ENCODE measurements at places on chromosomes 2 and 18. TPM values are rescaled to one million over a fixed set of nuclear protein-coding genes. Genes with fewer than 3 reads are reported as not detected.

The LYPD1 gene
- total RNA-seq, result not detected

The C18orf32 gene
- total RNA-seq, result 14.5 TPM

The PROM2 gene
- not detected for total RNA-seq

The ACMSD gene
- total RNA-seq, result not detected

The SCYGR7 gene
- total RNA-seq, result not detected

The PTH2R gene
- not detected for total RNA-seq

The RUFY4 gene
- not detected for total RNA-seq

The NXPH2 gene
- total RNA-seq, result not detected

The INPP5D gene
- total RNA-seq, result 17.7 TPM

The MYL12B gene
- 475 TPM for total RNA-seq

The FOXI3 gene
- total RNA-seq, result not detected

The CEBPZOS gene
- 25.6 TPM for total RNA-seq

DNA sequence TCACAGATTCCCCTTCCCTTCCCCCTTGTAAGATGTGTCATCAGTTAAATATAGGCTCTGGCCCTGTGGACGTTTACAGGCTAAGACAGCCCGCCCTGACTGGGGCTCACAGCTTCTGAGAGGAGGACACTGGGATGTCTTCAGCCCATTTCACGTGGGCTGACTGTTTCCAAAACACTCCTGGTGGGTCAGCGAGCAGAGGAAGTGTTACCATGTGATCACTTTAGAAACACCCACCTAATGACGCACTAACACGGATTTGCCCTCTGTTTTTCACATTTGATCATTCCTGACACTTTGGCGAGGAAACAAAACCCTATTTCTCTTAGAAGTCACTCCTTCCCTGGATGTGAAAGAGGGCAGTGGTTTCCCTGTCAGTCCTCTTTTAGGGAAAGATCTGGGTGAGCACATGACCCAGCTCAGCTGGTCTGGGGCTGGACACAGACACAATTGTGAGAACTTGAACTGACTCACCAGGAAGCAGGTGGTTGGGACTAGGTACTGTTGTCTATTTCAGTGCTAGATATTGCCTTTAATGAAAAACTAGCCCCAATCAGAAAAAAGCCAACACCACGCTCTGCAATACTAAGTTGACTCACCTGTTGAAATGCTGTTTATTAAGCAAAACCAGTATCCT is 38.8 kb downstream of the BMP10 start:
- H3K27me3 ChIP-seq, result peaks cover 7% of the 10 kb centered on the region
- H3K27ac ChIP-seq, result no peak overlapping the region
- H3K36me3 ChIP-seq, result no peaks in the 10 kb centered on the region
- H3K4me3 ChIP-seq, result no peak overlapping the region
- H3K4me1 ChIP-seq, result peaks cover 9% of the 10 kb centered on the region

GRCh38 chr2:39141334-39142271 is 20.8 kb upstream of the SOS1 start:
- no peak overlapping the region for H3K4me3 ChIP-seq
- no peaks in the 10 kb centered on the region for H3K36me3 ChIP-seq
- no peaks in the 10 kb centered on the region for H3K27me3 ChIP-seq
- H3K4me1 ChIP-seq, result peaks cover 50% of the 10 kb centered on the region

DNA sequence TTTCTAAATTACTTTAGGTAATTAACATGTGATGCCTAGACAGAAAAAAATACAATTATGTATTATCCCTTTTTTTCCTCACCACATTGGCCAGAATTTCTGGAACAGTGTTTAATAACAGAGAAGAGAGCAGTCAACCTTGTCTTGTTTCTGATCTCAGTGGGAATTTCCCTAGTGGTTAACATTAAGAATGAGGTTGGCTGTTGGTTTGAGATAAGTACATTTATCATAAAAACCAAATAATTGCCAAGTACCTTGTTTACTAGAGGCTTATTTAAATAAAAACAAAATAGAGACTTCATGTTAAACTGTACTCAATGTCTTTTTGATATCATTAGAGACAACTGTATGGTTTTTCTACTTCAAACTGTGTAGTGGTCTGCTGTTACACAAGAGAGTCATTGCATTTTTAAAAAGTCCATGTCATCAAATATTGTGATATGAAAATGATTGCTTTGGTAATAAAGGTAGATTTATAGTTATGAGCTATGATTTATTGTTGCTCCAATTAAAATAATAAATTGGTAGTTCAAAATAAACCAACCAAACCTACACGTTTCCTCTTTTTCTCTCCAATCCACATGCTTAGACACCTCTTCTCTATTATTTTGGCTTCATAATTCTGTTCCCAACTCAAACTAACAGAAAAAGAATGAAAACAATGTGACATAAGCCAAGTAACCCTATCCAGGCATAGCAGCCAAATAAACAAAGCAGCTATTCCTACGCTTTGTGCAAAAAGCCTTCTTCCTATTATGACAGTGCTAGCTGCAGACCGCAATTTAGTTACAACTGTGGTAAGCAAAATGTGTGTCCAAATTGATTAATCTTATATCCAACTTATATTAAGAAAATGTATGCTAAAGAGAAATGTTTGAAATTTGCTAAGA is 20.9 kb upstream of the TANK start:
- H3K27ac ChIP-seq, result no peak overlapping the region
- peaks cover 21% of the 10 kb centered on the region for H3K4me1 ChIP-seq
- no peaks in the 10 kb centered on the region for H3K27me3 ChIP-seq
- no peak overlapping the region for H3K4me3 ChIP-seq
- H3K36me3 ChIP-seq, result no peaks in the 10 kb centered on the region

- no peak overlapping the region for H3K27ac ChIP-seq
- no peaks in the 10 kb centered on the region for H3K27me3 ChIP-seq
- H3K4me1 ChIP-seq, result no peaks in the 10 kb centered on the region
- no peak overlapping the region for H3K4me3 ChIP-seq
Measured at GRCh38 chr2:163157411-163157810, 318.8 kb upstream of the KCNH7 start.

DNA sequence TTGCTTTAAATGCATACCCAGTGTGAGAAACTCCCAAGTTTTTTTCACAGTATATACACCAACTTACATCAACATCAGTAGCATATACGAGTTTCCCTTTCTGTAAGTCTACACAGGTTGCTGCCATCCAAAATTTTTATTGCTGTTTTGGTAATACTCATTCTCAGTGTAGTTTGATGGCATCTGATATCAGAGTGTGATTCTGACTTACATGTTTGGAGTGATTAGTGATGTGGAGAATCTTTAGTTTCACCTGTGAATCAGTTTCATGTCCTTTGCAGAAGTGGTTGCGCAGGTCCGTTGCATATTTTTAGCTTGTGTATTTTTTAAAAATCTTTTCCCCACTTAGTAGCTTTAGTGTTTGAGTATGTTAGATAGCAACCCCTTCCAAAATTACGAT is 50.1 kb downstream of the CCDC74A start:
- H3K4me3 ChIP-seq, result no peak overlapping the region
- H3K36me3 ChIP-seq, result no peaks in the 10 kb centered on the region
- no peaks in the 10 kb centered on the region for H3K4me1 ChIP-seq
- no peak for DNase-seq
- H3K27me3 ChIP-seq, result peaks cover 34% of the 10 kb centered on the region

DNA sequence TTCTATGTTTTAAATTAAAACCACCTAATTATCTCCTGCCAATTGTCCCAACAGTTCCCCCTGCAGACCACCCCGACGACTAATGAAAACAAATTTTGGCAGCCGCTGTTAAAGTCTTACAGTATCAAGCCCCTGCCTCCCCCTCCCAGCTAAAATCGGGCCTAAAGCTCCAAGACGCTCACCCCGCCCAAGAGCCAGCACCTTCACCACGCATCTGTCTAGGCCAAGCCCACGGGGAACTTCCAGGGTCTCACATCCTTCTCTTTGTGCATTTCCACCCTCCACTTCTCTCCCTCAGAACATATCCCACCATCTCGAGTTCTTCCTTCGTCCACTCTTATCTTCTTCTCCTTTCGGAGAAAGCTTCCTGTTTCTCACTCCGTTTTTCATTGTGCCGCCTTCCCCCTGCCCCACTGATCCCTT is 445 bp downstream of the PRPF40A start:
- H3K4me1 ChIP-seq, result peaks cover 57% of the 10 kb centered on the region
- no peaks in the 10 kb centered on the region for H3K36me3 ChIP-seq
- H3K27ac ChIP-seq, result peak overlapping the region; percentile 97
- H3K27me3 ChIP-seq, result no peaks in the 10 kb centered on the region

GRCh38 chr2:142325870-142326269 is 195.1 kb upstream of the LRP1B start:
- DNase-seq, result no peak
- no peak overlapping the region for H3K27ac ChIP-seq
- H3K27me3 ChIP-seq, result no peaks in the 10 kb centered on the region
- no peaks in the 10 kb centered on the region for H3K36me3 ChIP-seq

GRCh38 chr2:238170386-238171071 is 11.8 kb downstream of the ERFE start:
- no peak for DNase-seq
- no peaks in the 10 kb centered on the region for H3K27me3 ChIP-seq
- H3K4me1 ChIP-seq, result peaks cover 12% of the 10 kb centered on the region
- H3K4me3 ChIP-seq, result no peak overlapping the region
- no peak overlapping the region for H3K27ac ChIP-seq

- peaks cover 93% of the 10 kb centered on the region for H3K36me3 ChIP-seq
- DNase-seq, result no peak
- H3K27ac ChIP-seq, result no peak overlapping the region
- no peak overlapping the region for H3K4me3 ChIP-seq
Measured at GRCh38 chr2:233449081-233449901, 95.0 kb downstream of the DGKD start.

DNA sequence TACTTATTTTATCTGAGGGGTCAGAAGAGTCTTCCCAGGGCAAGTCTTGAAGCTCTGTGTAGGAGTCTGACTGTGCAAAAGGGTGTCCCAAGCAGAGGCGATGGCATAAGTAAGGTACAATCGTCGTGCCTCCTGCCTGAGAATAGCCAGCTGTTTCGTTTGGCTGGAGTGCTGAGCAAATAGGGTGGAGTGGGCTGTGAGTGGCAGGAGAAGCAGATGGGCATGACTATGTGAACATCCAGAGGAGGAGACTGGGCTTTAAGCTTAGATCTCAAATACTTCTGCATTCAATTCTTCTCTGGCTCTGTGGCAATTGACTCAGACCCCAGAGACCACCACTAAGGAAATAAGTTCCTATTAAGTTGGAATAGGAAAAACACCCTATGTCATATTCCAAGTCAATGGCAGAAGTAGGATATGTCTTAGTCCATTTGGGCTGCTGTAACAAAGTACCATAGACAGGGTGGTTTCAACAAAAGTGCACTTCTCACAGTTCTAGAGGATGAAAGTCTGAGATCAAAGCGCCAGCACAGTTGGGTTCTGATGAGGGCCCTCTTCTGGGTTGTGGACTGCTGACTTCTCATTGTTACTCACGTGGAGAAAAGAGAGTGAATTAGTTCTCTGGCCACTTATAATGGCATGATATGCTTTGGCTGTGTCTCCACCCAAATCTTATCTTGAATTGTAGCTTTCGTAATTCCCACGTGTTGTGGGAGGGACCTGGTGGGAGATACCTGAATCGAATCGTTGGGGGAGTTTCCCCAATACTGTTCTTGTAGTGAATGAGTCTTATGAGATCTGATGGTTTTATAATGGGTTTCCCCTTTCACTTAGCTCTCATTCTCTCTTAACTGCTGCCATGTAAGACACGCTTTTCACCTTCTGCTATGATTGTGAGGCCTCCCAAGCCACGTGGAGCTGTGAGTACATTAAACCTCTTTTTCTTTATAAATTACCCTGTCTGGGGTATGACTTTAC is 120.2 kb downstream of the LPIN1 start:
- no peak overlapping the region for H3K27ac ChIP-seq
- H3K36me3 ChIP-seq, result no peaks in the 10 kb centered on the region
- peaks cover 15% of the 10 kb centered on the region for H3K4me1 ChIP-seq
- peaks cover 20% of the 10 kb centered on the region for H3K27me3 ChIP-seq

- H3K27ac ChIP-seq, result no peak overlapping the region
- no peak overlapping the region for H3K4me3 ChIP-seq
- no peaks in the 10 kb centered on the region for H3K36me3 ChIP-seq
Measured at GRCh38 chr2:160252278-160252887, 52.3 kb upstream of the ITGB6 start.

GRCh38 chr18:75086494-75087034 is 122.4 kb downstream of the PTGR3 start:
- 0 out of 2 replicates have a peak, but pooled peaks cover 5% of the 10 kb centered on the region for H3K4me1 ChIP-seq
- no peaks in the 10 kb centered on the region for H3K36me3 ChIP-seq
- no peaks in the 10 kb centered on the region for H3K27me3 ChIP-seq
- H3K4me3 ChIP-seq, result no peak overlapping the region

- no peaks in the 10 kb centered on the region for H3K27me3 ChIP-seq
- H3K27ac ChIP-seq, result no peak overlapping the region
- H3K4me1 ChIP-seq, result no peaks in the 10 kb centered on the region
- no peak overlapping the region for H3K4me3 ChIP-seq
- no peaks in the 10 kb centered on the region for H3K36me3 ChIP-seq
Measured at GRCh38 chr18:44988821-44989587, 308.3 kb downstream of the SETBP1 start.

DNA sequence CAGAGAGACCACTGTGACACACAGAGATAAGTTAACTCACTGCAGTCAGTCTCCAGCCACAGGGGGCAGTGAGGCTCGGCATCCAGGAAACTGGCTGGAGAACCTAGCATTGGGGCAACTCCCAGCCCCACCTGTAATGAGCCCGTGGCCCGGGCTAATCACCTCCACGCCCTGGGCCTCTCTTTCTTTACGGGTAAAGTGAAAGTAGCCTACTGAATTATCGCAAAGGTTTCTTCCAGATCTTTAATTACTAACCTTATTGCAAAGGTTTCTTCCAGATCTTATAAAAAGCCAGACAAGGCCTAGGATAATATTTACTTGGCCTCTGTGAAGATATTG is 45.7 kb upstream of the ACAA2 start:
- H3K27ac ChIP-seq, result no peak overlapping the region
- DNase-seq, result no peak
- H3K36me3 ChIP-seq, result no peaks in the 10 kb centered on the region
- peaks cover 16% of the 10 kb centered on the region for H3K4me1 ChIP-seq

DNA sequence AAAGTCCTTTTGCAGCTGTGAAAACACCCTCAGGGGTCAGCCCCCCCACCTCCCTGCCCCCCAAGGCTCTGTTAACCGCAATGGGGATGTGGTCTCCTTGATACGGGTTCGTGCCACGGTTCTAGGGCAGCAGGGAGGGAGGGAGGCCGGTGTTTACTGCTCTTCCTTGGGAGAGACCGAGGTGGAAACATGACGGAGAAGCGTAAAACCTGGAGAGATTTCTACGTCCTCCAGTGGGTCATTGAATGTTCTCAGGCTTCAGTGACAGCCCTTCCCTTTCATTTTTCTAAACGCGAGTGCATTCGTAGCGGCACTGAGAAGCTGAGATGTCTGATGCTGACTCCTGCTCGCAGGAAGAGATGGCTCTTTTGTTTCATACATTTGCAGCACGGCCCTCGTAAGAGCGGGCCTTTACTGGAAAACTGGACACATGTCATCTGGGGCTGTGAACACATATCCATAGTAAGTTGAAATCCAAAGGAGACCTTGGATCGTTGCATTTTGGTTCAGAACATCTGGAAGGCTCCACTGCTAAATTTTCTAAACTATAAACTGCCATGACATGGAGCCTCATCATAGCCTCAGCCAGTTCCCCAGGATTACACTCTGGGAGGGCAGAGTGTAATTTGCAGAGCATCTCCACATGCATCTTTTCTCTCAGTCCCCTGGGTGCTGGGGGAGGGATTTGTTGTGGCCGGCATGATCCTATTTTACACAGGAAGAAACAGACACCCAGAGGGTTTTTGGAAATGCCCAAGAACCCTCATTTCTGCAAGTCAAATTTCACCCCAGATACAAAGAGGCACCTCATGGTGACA is 40.6 kb upstream of the HDAC4 start:
- no peak for DNase-seq
- peaks cover 15% of the 10 kb centered on the region for H3K27me3 ChIP-seq
- no peak overlapping the region for H3K27ac ChIP-seq
- H3K36me3 ChIP-seq, result no peaks in the 10 kb centered on the region
